ENCODE measurements at places on chromosomes 7 and 10. TPM values are rescaled to one million over a fixed set of nuclear protein-coding genes. Genes with fewer than 3 reads are reported as not detected.

NUTM2D gene
- total RNA-seq, result 0.62 TPM

SLC29A4 gene
- total RNA-seq, result 3.6 TPM

ELOVL3 gene
- not detected for total RNA-seq

SPRN gene
- total RNA-seq, result 0.50 TPM

PRR15 gene
- 0.22 TPM for total RNA-seq

All from uterine smooth muscle cell (primary cell).